ENCODE measurements at places on chromosomes 6 and 20.

GRCh38 chr6:8707956-8708772 is 272.8 kb upstream of the SLC35B3 start:
- peak; percentile 49 for DNase-seq

DNA sequence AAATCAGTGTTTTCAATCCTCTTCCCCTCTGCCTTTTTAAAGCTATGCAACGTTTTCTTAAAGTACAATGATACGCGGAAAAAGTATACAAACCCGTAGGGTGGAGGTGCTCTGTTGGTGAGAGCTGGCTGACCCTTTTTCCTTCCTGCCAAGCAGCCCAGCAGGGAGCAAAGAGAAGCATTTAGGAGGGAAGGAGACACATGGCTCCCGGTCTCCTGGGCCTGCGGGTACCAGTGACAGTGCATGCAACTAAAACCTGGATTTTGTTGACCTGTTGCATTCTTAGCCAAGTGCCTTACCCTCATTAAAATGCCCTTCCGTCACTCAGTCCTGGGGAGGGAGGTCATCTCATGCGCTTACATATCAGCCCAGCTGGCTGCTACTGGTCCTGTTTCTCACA is 87.2 kb downstream of the SLX4IP start:
- DNase-seq: no peak

GRCh38 chr6:91330896-91331295 is 744.0 kb upstream of the MAP3K7 start:
- DNase-seq: no peak

DNA sequence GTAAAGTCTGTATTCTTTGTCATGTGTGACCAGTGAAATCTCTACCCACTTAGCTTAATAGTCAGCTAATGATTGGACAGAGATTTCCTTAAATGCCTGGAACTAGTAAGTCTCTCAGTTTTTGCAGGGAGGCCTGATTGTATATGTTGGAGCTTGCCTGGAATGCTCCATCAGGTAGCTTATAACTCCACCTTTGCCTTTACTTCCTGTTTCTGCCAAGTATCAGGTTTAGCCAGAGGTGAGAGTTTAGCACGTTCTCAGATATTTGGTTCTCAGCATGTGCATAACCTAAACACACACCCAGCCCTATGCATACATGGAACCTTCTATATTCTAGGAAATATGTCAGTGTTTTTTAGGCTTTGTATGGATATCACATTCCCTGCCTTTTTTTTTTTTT is 435.3 kb downstream of the CDKAL1 start:
- no peak for DNase-seq

DNA sequence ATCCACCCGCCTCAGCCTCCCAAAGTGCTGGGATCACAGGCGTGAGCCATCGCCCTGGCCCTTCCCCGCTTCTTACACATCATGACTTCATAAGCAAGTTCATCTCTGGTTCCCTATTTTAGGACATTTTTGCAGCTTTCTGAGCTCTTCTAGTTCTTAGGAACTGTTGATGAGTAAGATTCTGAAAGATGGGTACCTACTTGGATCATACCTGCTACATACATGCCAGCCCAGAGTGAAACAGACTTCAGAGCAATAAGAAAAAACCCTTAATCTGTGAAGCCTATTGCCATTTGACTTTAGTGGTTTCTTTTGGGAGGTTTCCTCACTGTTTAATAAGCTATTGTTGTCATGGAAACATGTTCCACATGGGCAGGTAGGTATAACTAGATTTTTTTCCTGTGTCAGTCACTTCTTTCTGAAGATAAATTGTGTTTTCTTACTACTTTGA is 27.9 kb upstream of the TMEM217 start:
- DNase-seq: no peak

- DNase-seq: peak; percentile 38
Measured at GRCh38 chr6:37819802-37820717, 533 bp downstream of the ZFAND3 start.

DNA sequence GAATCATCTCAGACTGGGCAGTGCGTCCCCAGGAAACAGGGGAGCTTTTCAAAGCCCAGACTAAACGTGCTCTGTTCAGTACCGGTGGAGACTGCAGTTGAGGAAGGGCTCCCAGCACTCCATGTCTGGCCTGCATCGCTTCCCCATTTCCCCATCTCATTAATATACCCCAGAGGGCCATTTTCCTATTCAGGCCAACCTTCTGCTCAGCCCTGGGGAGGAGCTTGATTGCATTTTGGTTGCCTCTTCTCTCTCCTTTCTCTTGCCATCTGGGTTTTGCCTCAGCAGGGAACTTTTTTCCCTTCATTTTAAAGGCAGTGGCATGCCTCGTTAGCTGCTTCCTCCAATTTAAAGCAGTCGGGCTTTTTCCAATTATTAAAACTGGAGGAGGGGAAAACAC is 394.3 kb upstream of the SOX4 start:
- DNase-seq: peak; percentile 12

Data from cerebellum (tissue), 4 donors.